ENCODE measurements at places on chromosomes 3 and 15.

DNA sequence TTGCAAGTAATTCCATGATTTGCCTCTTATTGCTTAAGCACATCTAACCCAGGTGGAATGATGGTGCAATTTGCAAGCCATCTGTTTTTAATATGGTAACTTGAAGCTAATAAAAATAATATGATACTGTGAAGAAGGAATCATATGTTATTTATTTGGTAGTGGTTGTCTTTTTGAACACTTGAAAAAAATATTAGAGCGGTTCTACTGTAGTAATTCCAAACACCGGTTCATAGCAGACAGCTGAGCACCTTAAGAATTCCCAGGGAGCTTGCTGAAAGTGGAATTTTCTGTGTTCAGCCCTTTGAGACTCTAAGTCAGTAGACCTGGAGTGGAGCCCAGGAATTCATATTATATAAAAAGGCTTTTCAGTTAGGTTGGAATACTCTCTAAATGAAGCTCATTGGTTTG lies 687.4 kb downstream of the EDEM1 start:
- DNase-seq = peak; percentile 52

- DNase-seq = no peak
Observed at GRCh38 chr3:46853441-46854415, 9.5 kb downstream of the MYL3 start.

- DNase-seq = peak; percentile 14
Observed at GRCh38 chr15:55589287-55589686, 1.1 kb upstream of the PYGO1 start.

DNA sequence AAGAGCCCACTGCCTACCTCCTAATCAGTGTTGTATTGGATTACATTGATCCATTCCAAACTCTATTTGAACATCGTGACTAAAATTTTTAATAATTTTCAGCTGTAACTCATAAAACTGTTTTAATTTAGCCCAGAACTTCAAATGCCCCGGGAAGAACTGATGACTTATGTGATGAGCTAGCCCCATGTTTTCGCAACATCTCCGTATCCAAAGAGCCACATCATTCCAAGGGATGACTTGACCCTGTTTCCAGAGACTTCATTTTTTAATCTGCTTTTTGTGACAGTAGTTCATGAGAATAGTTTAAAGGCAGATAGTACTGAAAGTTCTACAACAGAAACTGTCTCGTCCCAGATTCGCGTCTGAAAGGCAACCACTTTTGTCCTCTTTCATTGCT lies 97.4 kb downstream of the STAC start:
- no peak for DNase-seq

- DNase-seq = no peak
Observed at GRCh38 chr3:133998691-133999241, 31.0 kb downstream of the SLCO2A1 start.

GRCh38 chr3:125280668-125281361 lies 68.3 kb upstream of the SLC12A8 start:
- DNase-seq = no peak

DNA sequence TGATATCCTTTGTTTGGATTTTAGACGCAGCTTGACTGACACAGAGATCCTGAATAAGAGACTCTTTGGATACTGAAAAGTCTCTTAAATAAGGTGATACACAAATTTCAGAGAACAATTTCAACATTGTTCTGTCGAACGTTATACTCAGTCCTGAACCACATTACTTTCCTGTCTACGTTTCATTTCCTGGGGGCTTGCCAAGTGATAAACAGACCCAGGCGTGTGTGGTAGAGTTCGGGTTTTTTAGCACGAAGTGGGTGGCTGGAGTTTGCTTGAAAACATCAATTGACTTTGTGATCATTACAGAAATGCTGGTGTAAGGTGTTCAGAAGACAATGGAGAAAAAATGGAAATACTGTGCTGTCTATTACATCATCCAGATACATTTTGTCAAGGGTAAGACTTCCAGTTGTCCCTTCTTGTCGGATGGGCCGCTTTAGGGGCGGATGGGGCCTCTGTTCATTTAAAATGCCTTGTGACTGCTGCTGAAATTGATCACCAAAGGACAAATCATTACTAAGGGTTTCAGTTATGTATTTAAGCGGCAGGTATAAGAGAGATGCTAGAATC lies at the start of gene CD96:
CD96 (plus strand) TSS at position 287 of the 573 bp plus-strand sequence; CDS start at position 339, 52 bp downstream.
- DNase-seq = no peak

- DNase-seq = no peak
Observed at GRCh38 chr3:81861593-81861992, 100.1 kb upstream of the GBE1 start.

DNA sequence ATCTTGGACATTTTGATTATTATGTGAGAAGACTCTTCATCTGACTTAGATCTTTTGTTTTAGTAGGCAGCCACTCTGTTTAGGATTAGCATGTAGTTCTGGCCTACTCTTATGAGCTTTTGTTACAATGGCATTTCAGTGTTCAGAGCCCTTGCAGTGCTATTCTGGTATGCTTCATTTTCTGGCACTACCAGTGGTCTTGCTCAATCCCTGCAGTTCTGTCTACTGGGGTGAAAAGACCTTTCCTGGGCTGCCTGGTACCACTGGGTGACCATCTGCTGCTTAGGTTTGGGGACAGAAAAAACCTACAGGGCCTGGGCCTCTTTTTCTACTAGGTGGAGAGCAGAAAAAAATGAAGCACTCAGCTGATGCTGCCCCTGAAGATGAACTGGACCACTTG lies 42.5 kb downstream of the IL16 start:
- DNase-seq = no peak

- DNase-seq = no peak
Observed at GRCh38 chr3:64878362-64878761, 190.6 kb upstream of the ADAMTS9 start.

- DNase-seq = no peak
Observed at GRCh38 chr15:51848811-51849210, 19.4 kb downstream of the TMOD3 start.

GRCh38 chr3:40265181-40265580 lies 44.3 kb upstream of the EIF1B start:
- DNase-seq = no peak

GRCh38 chr15:47932951-47933641 lies 187.7 kb upstream of the SLC24A5 start:
- DNase-seq = peak; percentile 53

DNA sequence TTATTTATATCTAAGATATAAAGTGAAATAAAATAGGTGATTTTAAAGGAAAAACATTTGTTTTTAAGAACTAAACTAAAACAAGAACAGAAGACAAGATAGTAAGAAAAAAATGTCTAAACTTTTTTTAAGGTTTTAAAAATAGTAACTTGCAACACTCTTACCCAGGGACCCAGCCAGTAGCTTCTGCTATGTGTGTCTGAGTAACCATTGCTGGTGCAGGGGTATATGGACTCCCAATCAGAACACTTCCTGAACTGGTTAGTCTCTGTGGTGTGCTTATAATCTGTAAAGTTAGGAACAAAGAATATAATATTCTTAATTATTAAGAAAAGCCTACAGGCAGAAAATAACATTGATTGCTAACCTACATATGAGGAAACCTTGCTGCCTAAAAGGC lies 118.4 kb downstream of the ATP1B3 start:
- DNase-seq = no peak

DNA sequence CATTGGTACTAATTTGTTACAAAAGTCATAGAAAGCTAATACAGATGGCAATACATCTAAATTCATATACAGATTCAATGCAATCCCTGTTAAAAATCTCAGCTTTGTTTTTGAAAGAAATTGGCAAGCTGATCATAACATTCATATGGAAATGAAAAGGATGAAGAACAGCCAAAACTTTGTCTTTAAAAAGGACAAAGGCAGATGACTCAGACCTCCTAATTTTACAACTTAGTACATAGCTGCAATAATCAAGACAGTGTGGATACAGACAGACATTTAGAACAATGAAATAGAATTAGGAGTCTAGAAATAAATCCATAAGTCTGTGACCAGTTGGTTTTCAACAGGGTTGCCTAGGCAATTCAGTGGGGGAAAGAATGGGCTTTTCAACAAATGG lies 63.3 kb downstream of the AQP9 start:
- no peak for DNase-seq

DNA sequence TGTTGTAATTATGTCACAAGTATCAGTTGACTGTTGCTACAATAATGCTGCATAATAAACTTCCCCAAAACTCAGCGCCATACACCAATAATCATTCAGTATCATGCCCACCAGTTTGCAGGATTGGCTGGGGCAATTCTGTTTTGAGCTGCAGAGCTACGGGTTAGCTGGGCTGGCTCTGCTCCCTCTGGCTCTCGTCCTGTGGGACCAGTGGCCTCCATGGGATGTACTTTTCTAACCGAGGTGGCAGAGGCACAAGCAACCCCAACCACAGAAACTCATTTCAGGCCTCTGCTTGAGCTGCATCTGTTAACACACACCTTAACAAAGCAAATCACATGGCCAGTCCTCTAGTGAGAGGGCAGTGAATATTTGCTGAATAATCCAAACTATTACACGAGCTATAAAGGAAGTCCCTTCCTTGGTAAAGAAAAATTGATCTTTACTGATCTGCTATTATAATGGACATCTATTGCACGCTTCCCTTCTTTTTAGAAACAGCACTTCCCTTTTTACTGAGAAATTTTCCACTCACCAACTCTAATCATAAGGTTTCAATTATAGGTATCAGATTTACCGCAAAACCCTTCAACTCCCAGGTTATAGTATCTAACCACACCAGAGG lies 10.9 kb upstream of the BCL2A1 start:
- no peak for DNase-seq

DNA sequence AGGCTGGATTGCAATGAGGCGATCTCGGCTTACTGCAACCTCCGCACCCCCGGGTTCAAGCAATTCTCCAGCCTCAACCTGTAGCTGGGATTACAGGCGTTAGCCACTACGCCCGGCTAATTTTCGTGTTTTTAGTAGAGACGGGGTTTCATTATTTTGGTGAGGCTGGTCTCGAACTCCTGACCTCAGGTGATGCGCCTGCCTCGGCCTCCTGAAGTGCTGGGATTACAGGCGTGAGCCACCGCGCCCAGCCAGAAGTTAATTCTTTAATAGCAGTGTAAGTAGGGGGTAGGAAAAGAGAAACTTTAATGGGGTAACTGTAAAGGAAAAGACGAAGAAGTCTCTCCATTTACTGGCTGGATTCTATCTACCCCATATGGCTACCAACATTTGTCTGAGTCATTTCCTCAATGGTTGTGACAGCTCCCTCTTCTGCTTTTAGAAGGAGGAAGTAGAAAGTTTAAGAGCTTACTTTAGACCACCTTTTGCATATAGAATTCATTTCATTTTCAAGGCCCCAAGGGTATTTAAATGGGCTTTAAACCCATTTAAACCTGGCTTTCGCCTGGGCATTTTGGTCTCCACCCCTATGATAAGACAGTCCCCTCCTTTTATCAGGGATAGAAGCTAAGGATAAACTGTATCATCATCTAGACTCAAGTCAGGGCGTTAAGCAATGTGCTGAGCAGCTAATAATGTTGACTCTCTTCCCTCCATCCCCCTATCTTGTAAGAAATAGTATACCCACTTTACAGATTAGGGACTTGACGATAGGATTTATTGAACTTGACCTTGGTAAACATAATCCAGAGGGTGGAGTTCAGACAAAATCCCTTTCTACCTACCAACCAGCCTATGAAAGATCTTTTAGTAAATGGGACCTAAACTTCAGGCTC lies 1.1 kb upstream of the CDV3 start:
- DNase-seq = no peak

DNA sequence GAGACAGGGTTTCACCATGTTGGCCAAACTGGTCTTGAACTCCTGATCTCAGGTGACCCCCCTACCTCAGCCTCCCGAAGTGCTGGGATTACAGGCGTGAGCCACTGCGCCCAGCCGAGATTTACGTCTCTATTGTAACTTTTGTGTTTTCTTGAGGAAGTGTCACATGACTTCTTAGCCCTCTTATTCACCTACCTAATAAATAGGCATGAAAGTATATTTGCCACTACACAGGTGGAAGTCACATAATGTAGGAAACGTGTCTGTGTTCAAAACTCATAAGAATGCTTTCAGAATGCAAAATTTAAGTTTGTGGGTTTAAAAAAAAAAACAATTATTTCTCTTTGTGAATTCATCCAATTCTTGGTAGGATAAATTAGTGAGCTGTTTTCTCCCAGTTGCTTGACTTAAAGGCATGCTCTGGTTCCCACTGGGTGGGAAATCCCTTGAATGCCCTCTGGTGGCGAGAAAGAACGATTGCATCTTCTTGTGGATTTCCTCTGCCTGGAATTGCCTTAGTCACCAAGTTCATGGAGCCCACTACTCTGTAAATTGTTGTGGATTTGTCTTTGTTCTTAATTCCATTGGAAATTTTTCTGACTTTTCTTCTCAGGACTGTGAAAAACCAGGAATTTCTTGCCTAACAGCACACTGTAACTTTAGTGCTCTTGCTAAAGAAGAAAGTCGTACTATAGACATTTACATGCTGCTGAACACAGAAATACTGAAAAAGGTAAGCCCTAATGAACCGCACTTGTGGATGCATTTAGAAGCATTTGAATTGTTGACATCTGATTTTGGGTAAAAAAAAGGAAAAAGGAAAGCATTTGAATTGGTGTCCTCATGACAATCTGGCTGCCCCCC lies 82.2 kb upstream of the CTDSPL start:
- DNase-seq = peak; percentile 78

- no peak for DNase-seq
Observed at GRCh38 chr3:115503394-115503793, 119.9 kb upstream of the GAP43 start.

- DNase-seq = no peak
Observed at GRCh38 chr15:38559131-38559530, 5.5 kb downstream of the RASGRP1 start.

GRCh38 chr3:161395115-161396012 lies 24.0 kb upstream of the SPTSSB start:
- no peak for DNase-seq

DNA sequence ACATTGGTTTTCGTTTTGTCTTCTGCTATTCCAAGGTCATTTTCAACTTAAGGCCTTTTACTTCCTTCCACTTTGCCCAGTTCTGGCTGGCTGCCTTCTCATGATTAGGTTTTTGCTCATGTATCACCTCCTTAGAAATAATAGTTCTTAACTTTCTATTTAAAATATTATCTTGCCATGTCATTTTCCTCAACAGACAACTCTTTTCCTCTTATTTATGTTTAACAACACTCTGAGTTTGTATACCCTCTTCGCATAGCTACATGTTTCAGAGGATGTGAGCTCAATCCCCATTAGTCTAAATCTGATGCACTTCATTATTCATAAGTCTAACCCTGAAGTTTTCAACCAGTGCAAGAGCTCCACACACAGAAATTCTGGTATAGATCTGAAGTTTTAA lies 299.1 kb downstream of the BCHE start:
- DNase-seq = no peak

DNA sequence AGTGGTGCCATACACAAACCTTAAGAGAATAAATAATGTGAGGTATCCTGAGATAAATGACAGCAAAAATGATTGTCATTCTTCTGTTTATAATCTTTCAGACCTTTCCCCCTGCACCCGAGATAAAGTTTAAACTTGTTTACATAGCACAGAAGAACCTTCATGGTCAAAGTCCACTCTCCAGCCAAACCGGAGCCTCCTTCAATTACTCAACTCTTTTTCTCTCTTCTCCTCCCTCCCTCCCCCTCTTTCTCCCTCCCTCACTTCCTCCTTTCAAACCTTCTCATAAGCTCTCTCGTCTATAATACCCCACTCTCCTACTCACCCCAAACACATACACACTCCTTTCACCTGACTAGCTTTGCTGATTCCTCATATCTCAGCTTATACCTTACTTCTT lies 198.9 kb downstream of the EFHB start:
- no peak for DNase-seq

- DNase-seq = no peak
Observed at GRCh38 chr15:78372880-78373279, 32.7 kb downstream of the CRABP1 start.

Measured in muscle of arm (tissue), 14 donors.